ELR (cell line): ENCODE measurements at places on chromosomes 12 and 14.

DNA sequence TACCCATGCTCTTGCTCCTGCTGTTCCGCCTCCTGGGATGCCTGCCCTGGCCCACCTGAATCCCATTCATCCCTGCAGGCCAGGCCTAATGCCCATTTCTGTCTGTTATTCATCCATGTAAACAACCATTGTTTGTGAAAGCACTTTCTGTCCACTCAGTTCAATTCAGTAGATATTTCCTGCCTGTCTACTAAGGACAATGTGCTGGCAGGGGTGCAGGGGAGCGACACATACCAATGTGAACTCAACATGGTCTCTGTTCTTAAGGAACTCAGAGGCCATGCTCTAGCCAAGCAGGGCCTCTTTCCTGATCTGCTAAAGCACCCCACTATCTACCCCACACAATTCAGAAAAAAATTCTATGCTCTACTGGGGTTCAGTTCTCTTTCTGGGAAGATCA is 88.5 kb upstream of the ZFP36L1 start:
- DNase-seq: no peak

GRCh38 chr12:58372298-58372697 is 430.9 kb downstream of the ATP23 start:
- DNase-seq: no peak

DNA sequence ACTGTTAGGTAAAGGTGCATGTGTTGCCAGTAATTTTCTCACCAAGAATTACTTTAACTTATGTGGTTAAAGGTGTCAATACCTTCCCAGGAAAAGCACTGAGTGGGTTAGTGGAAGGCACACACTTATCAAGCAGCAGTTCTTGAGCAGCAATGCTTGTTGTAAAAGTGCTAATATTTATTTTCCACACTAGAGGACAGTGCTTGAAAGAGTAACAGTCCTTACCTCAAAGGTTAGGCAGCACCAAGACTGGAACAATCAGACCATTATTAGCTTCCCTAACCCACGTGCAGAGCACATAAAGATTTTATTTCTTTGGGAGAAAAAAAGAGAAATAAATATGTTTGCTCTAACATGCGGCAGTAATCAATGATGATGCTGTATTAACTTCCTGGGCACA is 48.8 kb upstream of the KRR1 start:
- peak; percentile 59 for DNase-seq

DNA sequence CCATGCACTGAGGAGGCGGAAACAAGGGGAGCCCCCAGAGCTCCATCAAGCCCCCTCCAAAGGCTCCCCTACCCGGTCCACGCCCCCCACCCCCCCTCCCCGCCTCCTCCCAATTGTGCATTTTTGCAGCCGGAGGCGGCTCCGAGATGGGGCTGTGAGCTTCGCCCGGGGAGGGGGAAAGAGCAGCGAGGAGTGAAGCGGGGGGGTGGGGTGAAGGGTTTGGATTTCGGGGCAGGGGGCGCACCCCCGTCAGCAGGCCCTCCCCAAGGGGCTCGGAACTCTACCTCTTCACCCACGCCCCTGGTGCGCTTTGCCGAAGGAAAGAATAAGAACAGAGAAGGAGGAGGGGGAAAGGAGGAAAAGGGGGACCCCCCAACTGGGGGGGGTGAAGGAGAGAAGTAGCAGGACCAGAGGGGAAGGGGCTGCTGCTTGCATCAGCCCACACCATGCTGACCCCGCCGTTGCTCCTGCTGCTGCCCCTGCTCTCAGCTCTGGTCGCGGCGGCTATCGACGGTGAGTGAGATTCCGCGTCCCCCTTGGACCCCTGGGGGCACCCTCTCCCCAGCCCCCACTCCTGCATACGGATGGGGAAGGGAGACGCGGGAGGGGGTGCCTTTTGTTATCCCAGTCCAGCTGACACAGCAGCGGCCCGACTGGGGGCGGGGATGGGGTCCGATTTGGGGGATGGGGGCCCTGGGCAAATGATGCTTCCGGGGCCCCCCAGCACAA is 400 bp downstream of the LRP1 start:
- DNase-seq: no peak

DNA sequence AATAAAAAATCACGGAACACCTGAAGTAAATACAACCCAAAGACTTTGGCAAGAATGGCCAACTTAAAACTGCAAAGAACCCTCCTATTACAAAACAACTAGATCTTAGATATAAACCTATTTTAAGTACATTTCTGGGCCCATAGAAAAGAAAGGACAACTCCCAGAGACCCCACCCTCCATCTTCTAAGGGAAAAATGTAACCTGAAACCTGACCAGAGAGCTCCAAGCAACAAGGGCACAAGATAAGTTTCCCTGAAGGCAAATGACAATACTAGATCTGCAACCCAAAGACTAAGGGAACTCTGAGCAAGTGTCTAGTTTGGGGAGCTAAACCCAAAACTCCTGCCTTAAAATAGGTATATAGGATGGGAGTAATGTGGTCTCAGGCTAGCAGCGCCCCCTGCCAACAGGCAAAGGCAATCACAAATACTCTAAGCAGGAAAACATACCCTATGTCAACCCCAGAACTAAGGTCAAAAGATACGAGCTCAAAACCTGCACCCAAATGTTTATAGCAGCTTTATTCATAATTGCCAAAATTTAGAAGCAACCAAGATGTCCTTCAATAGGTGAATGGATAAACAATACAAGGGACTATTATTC is 218.9 kb downstream of the ITPR2 start:
- DNase-seq: peak; percentile 55

DNA sequence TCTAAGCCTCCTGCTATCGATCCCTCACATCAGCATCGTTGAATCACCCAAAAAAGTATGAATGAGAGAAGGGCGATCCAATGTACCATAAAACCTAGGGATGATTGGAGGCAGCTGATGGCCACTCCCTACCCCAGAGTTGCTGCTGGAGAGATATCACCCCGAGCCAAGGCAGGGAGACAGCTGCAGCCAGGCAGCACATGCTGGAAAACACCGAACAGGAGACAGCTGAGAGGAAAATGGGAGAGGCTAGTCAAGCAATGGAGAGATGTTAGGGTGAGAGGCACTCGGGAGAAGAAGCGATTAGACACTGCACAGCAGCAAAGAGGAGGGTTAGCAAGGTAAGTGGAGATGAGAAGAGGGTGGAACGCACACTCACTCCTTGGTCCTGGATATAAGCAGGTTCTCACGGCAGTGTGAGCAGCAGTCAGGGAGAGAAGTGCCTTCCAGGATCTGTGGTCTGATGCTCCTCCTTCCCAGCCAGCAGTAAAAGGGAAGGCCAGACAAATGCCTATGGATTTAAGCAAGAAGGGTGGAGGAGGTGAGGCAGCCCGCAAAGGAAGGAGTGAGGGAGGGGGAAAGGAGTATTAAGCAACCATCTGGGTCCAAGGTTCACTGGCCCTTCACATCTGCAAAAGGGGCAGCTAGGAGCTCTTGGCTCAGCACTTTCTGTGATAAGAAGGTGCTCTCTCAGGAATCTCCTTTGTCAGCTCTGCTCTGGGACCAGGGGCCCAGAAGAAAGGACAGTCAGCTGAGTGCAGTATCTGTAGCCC is at the start of gene SLC7A7:
Gene SLC7A7 (minus strand): TSS at position 495 of the 773 bp plus-strand sequence. CDS start 2,037 bp downstream, outside the sequence.
- no peak for DNase-seq

GRCh38 chr14:105138551-105139111 is 29.9 kb downstream of the JAG2 start:
- no peak for DNase-seq

GRCh38 chr14:80403036-80403435 is 191.7 kb upstream of the DIO2 start:
- DNase-seq: no peak

GRCh38 chr14:54698966-54699530 is 132.1 kb downstream of the SAMD4A start:
- no peak for DNase-seq

GRCh38 chr12:24705741-24706358 is 243.1 kb downstream of the BCAT1 start:
- DNase-seq: no peak

GRCh38 chr12:77488041-77488620 is 342.6 kb upstream of the NAV3 start:
- no peak for DNase-seq

DNA sequence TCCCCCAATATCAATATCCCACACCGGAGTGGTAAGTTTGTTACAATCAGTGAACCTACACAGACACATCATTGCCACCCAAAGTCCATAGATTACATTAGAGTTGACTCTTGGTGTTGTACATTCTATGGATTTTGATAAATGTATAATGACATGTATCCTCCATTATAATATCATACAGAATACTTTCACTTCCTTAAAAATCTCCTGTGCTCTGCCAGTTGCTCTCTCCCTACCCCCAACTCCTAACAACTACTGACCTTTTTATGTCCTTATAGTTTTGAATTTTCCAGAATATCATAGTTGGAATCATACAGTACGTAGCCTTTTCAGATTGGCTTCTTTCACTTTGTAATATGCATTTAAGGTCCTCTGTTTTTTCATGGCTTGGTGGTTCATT is 48.4 kb downstream of the SLC4A8 start:
- DNase-seq: no peak

GRCh38 chr12:45626965-45627364 is 102.5 kb upstream of the ARID2 start:
- DNase-seq: no peak

DNA sequence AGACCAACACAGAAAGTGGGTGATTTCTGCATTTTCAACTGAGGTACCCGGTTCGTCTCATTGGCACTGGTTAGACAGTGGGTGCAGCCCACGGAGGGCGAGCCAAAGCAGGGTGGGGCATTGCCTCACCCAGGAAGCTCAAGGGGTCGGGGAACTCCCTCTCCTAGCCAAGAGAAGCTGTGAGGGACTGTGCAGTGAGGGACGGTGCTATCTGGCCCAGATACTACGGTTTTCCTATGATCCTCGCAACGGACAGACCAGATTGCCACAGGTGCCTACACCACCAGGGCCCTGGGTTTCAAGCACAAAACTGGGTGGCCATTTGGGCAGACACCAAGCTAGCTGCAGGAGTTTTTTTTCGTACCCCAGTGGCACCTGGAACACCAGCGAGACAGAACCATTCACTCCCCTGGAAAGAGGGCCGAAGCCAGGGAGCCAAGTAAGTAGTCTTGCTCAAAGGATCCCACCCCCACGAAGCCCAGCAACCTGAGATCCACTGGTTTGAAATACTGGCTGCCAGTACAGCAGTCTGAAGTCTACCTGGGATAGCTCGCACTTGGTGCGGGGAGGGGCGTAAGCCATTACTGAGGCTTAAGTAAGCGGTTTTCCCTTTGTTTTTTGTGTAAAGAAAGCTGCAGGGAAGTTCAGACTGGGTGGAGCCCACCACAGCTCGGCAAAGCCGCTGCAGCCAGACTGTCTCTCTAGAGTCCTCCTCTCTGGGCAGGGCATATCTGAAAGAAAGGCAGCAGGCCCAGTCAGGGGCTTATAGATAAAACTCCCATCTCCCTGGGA is 25.5 kb upstream of the NAA30 start:
- no peak for DNase-seq

GRCh38 chr14:72305561-72305960 is 373.3 kb downstream of the RGS6 start:
- DNase-seq: no peak

- no peak for DNase-seq
Measured at GRCh38 chr14:49636866-49637265, 1.8 kb upstream of the DNAAF2 start.

- DNase-seq: no peak
Measured at GRCh38 chr14:75910048-75910447, 71.7 kb downstream of the TGFB3 start.

DNA sequence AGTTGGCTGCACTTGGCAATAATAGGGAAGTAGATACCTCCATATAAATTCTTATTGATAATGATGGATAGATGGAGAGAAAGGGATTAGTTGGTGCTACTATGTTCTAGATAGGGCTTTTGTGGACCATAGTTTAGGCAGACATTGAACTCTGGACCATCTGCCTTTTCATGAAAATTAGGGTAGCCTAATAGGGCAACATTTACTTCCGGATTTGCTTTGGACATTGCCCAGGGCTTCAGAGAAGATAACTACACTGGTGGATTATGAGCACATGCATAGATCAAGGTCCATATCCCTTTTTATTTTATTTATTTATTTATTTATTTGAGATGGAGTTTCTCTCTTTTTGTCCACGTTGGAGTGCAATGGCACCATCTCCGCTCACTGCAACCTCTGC is 70.5 kb downstream of the FIGNL2 start:
- DNase-seq: no peak

DNA sequence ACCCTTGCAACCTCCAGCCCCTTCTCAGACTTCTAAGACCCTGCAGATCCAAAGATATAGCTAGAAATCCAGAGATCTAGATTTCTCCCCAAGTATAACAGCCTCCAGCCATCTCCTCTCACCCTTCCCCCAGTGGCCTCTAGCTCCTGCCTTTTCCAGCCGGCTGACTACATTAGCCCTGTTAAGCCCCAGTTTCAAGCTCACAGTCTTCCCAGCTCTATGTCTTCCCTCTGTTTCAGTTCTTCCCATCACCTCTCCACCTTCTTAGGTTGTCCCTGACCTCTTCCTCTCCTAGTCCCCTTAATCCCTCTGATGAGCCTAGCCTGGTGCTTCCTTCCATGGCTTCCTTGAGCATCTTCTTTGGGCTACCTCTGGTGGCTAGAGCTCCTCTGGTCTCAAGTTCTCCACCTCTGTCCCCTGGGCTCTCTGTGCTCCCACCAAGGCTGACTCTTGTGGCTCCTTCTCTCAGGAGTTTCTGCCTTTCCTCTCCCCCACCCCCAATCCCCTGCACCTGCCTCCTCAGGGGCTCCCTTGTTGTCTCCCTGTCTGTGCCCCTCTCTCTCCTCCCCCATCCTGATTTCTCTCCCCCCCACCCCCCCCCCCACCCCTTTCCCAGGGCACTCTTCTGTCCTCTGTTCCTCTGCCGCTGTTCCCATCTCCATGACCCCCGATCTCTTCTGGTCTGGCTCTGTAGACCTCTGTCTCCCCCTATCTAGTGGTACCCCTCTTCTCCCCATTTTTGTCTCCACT is 816 bp upstream of the GDF11 start:
- DNase-seq: no peak

GRCh38 chr14:49755378-49755777 is 12.6 kb upstream of the KLHDC2 start:
- DNase-seq: no peak

DNA sequence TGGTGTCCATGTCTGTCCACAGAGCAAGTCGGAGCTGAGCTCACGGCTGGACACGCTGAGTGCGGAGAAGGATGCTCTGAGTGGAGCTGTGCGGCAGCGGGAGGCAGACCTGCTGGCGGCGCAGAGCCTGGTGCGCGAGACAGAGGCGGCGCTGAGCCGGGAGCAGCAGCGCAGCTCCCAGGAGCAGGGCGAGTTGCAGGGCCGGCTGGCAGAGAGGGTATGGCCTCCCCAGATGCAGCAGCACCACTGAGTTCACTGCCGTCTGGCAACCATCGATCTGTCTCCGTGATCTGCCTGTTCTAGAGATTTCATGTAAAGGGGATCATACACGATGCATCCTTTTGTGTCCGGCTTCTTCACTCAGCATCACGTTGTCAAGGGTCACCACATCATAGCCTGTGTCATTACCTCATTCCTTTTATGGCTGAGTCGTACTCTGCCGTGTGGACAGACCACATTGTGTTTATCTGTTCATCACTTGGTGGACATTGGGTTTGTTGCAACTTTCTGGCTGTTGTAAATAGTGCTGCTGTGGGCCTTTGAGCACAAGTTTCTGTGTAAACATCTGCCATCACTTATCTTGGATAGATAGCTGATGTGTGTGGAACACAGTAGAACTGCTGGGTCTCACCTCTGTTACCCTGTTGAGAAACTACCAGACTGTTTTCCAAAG is 21.9 kb downstream of the HIP1R start:
- DNase-seq: peak; percentile 44
